Common myeloid progenitor, CD34-positive (primary cell): ENCODE measurements at places on chromosomes 2 and 18.

DNA sequence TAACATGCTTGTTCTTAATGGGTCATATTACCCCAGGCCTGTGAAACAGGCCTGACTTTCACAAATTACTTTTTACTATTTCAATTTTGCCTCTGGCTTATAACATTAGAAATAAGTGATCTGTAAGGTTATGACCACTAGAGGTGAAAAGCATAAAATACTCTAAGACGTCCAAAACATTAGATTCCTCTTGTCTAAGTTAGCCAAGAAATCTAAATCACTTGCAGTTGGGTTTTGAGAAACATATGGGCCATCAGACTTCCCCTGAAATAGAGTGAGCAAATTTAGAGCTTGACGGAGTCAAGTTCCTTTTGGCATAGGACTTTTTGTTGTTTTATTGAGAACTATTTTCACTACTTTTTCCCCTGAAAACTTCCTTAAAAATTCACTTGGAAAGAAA is 32.7 kb upstream of the RIT2 start:
- no peak for DNase-seq

GRCh38 chr2:44168681-44169154 is at the start of gene PPM1B:
TSS of gene PPM1B (plus strand) at chr2:44168875. CDS start at chr2:44201200, 32,325 bp downstream.
- DNase-seq: no peak

GRCh38 chr18:48803518-48803917 is 147.2 kb downstream of the SMAD7 start:
- no peak for DNase-seq

GRCh38 chr18:35059280-35059927 is 18.2 kb downstream of the MAPRE2 start:
- DNase-seq: no peak

- DNase-seq: no peak
Observed at GRCh38 chr2:232435375-232435648, 20.6 kb upstream of the ALPI start.

- no peak for DNase-seq
Observed at GRCh38 chr18:63271148-63271547, 48.4 kb downstream of the BCL2 start.

DNA sequence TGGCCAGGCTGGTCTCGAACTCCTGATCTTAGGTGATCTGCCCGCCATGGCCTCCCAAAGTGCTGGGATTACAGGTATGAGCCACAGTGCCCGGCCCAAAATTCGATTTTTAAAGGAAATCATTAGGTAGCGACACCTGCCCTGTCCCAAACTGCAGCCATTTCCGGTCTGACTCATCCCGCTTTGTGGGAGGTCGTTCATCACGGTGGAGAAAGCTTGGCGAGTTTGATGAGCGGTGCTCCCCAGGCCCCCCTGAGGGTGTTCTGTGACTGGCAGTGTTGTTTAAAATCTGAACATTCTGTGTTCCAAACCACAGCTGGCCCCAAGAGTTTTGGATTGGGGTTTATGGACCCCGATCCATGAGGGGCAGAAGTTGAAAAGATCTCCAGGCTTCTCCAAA is 53.0 kb upstream of the GLI2 start:
- DNase-seq: no peak

DNA sequence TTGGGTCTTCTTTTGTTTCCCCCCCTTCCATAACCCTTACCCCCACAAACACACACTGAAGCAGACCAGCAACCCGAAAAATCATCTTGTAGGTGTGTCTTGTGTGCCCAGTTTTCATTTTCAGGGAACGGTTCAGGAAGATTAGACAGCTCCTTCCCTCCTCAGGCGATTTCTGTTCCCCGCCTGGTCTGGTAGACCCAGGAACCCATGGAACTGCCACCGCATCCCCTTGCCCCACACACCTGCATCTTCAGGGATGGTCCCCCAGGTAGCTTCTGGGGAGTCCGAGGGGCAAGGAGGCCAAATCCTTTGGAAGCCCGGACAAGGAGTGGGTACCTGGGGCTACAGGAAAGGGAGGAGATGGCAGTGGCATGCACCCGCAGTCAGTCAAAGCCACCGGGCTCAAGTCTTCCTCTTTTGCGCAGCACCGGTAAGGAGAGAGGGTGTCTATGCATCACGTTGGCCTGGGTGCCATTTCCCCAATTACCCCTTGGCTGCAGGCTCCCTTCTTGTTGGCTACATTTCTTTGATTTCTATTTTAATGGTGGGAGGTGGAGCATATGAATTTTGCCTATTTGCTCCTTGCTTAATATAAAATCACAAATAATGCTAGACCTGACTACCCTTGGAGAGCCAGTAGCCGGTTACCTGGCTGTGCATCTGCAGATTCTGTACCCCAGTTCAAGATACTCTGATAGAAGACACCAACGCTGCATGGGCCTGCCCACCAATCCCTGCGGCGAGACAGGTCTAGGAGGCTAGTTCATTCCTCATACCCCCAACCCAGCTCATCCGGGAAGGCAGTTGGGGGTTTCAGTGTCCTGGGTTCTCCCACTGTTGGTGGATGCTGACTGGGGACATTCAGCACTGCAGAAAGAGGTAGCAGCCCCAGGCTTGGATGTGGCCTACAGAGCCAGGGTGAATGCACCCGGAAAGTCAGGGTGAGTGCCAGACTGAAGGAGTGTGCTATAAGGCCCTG is 30.0 kb upstream of the ATP6V1B1 start:
- DNase-seq: peak; percentile 56
